Posterior vena cava (tissue), 2 donors: ENCODE measurements at places on chromosomes 4 and X.
A peak's percentile ranks its signal among the peaks of the same experiment; 100 is the strongest.

DNA sequence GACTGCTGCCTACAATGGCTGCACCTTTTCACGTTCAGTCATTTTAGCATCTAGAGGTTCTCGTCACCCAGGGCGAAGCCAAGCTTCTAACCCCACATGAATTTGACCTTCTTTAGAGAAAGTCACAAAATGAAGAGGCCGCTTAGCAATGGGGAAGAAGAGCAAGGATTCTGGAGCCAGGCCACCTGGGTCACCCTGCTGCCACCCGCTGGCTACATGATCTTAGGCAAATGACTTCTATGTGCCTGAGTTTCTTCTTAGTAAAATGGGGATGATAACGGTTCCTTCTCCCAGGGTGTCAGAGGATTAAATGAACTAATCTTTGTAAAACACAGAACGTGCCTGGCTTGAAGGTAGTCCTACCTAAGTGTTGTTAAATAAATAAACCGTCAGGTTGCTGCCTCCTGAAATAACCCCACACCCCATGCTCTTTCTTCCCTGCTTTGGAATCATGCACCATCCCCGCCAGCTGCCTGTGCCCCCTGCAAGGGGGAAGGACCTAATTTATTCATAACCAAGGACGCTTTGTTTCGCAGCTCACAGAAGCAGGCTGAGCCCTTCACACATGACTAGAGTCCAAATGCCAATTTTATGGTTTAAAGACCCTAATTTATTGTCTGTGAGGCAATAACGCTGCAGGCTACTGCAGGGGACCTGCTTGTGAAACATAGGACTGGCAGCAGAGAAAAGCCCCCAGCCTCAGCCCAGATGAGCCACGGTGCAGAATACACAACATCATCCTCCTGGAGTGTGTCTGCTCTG lies 28.6 kb upstream of the NSG1 start:
- DNase-seq: peak; percentile 42

GRCh38 chr4:8538076-8538702 lies 42.0 kb upstream of the GPR78 start:
- DNase-seq: peak; percentile 47

DNA sequence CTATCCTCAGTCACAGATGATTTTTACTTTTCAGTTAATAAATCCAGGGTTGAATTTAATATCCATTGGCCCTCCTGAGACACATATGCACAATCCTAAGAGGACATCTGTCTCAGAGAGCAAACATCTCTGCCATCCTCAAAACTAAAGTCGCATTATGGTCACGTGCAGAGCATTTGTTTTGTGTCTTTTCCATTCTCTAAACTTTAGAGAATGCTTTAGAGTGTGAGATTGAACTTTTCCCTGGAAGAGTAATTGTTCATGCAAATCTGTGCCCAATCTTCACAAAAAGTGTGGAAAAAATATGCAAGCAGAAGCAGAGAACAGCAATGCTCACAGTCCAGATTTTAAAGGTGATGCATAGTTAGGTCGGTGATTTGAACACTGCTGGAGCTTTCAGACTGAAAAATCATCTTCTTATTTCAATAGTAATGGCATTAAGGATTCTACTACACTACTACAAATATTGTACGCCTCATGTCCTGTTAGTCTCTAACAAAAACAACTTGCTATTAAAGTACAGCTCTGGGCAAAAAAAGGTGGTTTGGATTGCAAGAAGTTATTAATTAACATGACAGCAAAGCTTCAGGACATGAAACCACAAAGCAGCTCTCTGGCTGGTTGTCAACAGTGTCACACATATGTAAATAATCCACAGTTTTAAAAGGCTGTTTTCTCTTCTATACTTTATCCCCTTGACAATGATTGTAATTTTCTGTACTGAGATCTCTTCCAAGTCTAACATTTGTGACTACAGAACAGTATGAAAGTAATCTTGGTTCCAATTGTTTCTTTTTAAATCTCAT lies 19.9 kb downstream of the DCHS2 start:
- DNase-seq: no peak

- peak; percentile 77 for DNase-seq
Measured at GRCh38 chr4:3387154-3387942, 54.4 kb upstream of the HGFAC start.

- DNase-seq: no peak
Measured at GRCh38 chr4:73763877-73764276, 23.5 kb downstream of the CXCL8 start.

- DNase-seq: no peak
Measured at GRCh38 chr4:126799971-126800574, 832.7 kb upstream of the INTU start.

DNA sequence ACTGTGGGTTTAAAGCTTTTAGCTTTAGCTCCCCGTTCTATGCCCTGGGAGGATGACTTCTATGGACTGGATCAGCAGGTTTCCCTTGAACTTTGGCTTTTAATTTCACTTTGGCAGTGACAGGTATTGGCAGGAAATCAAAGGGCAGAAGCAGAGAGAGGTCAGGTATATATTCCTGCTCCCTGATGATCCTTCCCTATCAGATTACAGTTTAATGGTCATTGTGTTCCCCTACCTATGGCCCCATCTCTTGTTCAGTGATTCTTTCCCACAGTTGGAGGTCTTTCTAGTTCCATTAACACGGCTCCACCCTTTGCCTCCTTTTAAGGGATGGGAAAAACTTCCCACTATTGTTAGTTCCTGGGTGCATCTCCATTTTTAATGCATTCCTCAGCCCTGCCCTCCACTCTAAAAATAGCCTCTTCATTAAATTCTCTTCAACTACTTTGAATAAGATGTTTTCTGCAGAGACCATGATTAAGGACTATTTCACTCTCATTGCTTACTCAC lies 107.8 kb upstream of the TMEM47 start:
- no peak for DNase-seq

GRCh38 chrX:1493877-1494510 lies 41.3 kb upstream of the ASMTL start:
- no peak for DNase-seq
